Stimulated activated naive CD8-positive, alpha-beta T cell treated with anti-CD3 and anti-CD28 coated beads, Interleukin-15, Interleukin-2, amounts not matched to agents 100 U/mL and 50 U/mL, for 24 hours (primary cell): ENCODE measurements at places on chromosomes 16 and 17.

DNA sequence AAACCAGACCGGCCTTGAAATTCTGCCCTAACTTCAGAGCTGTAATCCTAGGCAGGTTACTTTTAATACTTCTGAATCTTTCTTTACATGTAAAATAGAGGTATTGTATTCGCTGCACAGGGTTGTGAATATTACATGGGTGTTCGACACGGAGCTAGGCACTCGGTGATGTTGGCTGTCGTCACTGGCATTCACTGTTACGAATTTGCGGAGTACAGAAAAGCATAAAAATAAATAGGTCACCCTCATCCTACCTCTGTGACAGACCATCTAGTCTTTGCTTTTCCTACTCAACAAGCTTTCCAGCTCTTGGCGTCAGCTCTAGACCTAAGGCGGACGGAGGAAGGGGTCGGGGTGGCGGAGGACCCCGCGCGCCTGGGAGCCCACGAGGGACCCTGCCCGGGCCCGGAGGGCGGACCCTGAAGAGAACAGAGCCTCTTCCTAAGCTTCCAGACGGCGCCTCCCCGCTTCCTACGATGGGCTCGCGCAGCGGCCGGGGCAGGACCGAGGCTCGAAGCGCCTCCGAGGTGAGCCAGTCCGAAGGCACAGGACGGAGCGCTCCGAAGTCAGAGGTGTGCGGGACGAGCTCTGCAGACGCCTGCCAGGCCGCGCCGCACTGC is 879 bp upstream of the SPG7 start:
- DNase-seq = no peak

- DNase-seq = no peak
Measured at GRCh38 chr17:69609473-69610305, 195.2 kb downstream of the MAP2K6 start.

DNA sequence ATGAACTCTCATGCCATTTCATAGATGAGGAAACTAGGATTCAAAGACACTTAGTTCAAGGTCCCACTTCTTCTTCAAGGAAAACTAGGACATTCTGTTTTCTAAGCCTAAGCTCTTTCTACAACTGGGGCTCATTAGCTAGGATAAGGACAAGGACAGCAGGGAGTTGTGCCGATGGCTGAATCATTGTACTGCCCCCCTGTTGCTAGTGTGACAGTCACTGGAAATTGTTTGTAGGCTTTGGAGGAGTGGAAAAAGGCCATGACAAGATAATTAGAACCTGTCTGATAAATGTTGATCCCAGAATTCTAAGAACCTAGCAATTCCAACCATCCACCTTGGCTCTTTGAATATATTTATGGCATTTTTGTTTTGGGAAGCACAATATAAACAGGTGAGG is 445.7 kb downstream of the CDH8 start:
- no peak for DNase-seq

GRCh38 chr17:56034197-56034635 is 119.1 kb upstream of the ANKFN1 start:
- DNase-seq = no peak

- DNase-seq = no peak
Measured at GRCh38 chr17:74362069-74362405, 369 bp upstream of the BTBD17 start.

DNA sequence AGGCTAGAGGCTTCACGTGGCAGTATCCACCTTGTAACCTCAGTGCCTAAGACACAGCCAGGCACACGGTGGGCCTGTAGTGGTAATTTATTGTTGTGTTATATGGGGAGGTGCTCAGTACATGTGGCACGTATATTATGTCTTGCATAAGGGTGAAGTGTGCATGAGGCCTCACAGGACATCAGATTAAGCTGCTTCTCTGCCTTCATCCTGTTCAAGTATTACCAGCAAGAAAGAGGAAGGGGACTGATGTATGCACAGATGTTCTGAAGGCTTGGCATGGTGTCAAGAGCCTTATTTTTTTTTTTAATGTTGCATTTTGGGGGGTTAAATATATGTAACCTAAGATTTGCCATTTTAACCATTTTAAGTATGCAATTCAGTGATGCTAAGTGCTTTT is 71.6 kb downstream of the ABCC1 start:
- DNase-seq = no peak
